ENCODE measurements at places on chromosomes 2 and 18. TPM values are rescaled to one million over a fixed set of nuclear protein-coding genes. Genes with fewer than 3 reads are reported as not detected.

Gene CRYGD
- total RNA-seq = not detected

DNA sequence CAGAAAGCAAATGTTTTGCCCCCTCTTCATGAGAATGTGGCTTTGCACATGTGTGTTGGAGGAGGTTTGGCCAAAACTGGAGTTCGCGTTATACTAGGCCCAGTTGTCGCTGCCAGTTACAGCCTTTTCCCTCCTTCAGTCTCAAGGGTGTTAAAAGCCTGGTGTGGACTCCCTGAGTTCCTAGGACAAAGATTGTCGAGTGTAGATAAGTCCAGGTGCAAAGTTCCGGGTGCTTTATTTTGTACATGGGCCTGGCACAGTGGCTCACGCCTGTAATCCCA, 542 bp upstream of the RNF103 start:
- DNase-seq = no peak

- no peak for DNase-seq
Measured at GRCh38 chr2:177193240-177193639, 19.4 kb upstream of the HNRNPA3 start.

GRCh38 chr2:48496849-48497248, 33.1 kb upstream of the STON1 start:
- no peak for DNase-seq

Measured in Caki2 (cell line).